ENCODE measurements at places on chromosomes 13 and 19. TPM values are rescaled to one million over a fixed set of nuclear protein-coding genes. Genes with fewer than 3 reads are reported as not detected.

Gene PNKP
- 30.9 TPM for total RNA-seq

Gene LYL1
- 19.3 TPM for total RNA-seq

Gene C19orf47
- 6.1 TPM for total RNA-seq

Gene TMEM205
- total RNA-seq = 83.6 TPM

Gene CCDC194
- total RNA-seq = not detected

Gene NCR1
- not detected for total RNA-seq

Gene ITGBL1
- total RNA-seq = 16.3 TPM

Gene ADGRE3
- total RNA-seq = not detected

Gene PRODH2
- total RNA-seq = not detected

Gene LILRB2
- not detected for total RNA-seq

Gene RYR1
- total RNA-seq = 0.11 TPM

Gene GPALPP1
- 27.5 TPM for total RNA-seq

Gene MBD3L2
- total RNA-seq = not detected

Gene PRR22
- total RNA-seq = 0.33 TPM

Gene BEST2
- total RNA-seq = not detected

Gene RNF17
- total RNA-seq = not detected

Gene KLF16
- total RNA-seq = 3.9 TPM

Gene MISP3
- total RNA-seq = 0.22 TPM

Gene FCGBP
- 0.17 TPM for total RNA-seq

All from dermis lymphatic vessel endothelial cell (primary cell).